Activated T-helper 2 cell treated with anti-CD3 and anti-CD28 coated beads, Interferon-gamma antibody, Interleukin-2, Interleukin-4, amounts not matched to agents 10 μg/mL and 5 μg/mL and 100 μg/mL, durations not matched to agents 14 hours and 24 hours and 36 hours (primary cell): ENCODE measurements at places on chromosomes 12 and 14. TPM values are rescaled to one million over a fixed set of nuclear protein-coding genes. Genes with fewer than 3 reads are reported as not detected.
A peak's percentile ranks its signal among the peaks of the same experiment; 100 is the strongest.

DNA sequence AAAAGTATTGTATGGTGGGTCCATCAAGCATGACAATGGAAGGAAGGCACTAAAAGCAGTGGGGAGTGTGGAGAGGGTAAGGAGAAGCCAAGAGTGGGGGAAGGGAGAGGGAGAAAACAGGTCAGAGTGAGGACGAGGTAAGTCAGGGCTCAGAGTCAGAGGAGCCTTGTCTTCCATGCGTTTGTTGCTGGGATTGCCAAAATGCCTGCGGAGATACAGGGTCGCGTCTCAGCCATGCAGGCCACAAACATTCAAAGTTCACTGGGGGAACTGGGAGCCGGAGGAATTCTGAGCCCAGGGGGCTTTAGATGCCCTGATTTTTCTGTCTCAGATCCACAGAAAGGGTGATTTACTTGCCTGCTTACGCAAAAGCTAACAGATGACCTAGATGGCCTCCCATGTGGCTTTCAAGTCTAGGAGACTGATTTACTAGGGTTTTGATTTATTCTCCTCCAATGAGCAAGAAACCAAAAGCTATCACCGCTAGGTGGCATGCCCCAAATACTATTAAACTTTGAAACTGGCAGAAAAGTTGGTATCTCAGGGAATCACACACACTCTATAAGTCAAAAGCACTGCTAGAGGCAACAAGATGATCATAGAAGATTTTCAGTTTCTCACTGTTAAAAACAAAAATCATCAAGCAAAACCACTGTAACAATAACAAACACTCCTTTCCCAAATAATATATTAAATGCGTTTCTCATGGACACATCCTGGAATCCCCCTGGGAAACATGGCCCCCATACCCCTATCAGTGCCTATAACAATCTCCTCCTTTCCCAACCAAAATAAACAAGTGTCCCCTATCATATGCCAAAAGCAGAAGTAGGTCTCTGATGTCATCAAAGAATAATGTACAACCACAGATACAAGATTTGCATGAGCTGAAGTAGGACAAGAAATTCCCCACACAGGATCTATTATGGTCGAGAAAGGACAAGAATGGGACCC lies 26.6 kb upstream of the MDM1 start:
- H3K4me1 ChIP-seq, result peaks cover 19% of the 10 kb centered on the region
- no peak overlapping the region for H3K4me3 ChIP-seq
- peaks cover 7% of the 10 kb centered on the region for H3K27me3 ChIP-seq
- peak; percentile 51 for DNase-seq
- no peak overlapping the region for H3K27ac ChIP-seq

DNA sequence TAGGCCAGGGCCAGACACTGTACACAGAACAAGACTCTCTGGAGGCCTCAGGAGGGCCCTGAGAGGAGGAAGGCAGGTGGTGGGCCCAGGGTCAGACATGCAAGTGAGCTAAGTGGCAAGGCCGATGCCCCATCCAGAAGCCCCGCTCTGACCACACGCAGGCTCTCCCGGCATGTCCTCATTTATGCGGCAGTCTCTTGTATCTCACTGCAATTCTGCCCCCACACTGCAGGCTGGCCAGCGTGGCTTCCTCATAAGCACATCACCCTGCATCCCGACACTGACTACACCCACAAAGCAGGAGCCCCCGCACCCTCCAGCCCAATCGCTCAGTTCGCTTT lies 17.5 kb downstream of the SSH1 start:
- peak overlapping the region; percentile 97 for H3K27ac ChIP-seq
- H3K4me1 ChIP-seq, result peaks cover 51% of the 10 kb centered on the region
- no peaks in the 10 kb centered on the region for H3K27me3 ChIP-seq
- no peak for DNase-seq

DNA sequence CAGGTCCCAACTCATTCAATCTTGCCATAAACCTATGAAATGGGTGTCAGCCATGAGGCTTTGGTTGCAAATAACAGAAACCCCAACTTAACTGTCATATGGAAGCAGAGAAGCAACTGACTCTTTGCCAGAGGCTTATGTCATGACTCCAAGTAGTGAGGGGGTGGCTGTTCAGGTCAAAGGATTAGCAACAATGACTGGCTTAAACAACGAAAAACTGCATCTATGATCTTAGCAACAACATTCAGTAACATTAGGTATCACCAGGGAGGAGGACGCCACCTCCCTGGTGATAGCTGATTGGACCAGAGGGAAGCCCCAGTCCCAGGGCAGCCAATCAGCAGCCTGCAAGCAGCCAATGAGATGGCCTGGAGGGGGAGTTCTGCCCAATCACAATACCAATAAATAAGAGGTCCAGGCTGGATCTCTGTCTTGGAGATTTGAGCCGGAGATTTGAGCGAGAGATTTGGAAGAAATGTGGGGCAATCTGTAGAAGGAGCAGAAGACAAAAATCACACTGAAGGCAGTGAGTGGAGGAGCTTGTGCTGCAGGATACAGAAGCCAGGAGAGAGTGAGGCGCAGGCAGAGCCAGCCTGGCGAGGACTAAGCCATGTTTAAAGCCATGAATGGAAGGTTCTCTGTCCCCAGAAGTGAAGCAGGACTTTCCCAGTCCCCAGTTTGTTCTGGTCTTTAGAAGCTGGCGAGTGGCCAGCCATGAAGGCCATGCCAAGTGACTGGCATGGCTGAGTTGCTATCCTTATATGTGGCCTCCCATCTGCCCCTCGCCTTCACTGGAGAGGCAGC lies 93.3 kb downstream of the CALM1 start:
- H3K27me3 ChIP-seq, result no peaks in the 10 kb centered on the region
- no peaks in the 10 kb centered on the region for H3K36me3 ChIP-seq
- H3K4me3 ChIP-seq, result no peak overlapping the region
- DNase-seq, result no peak
- no peak overlapping the region for H3K27ac ChIP-seq

DNA sequence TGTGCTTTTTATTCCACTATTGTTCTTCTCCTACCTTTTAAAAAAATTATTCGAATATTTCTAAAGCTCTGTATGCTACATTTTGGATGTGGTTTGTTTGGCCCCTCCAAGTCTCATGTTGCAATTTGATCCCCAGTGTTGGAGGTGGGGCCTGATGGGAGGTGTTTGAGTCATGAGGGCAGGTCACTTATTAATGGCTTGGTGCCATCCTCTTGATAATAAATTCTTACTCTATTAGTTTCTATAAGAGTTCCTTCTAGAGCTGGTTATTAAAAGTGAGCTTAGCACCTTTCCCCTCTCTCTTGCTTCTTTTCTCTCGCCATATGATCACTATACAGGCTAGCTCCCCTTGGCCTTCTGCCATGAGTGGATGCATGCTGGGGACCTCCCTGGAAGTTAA lies 445.6 kb upstream of the PDE3A start:
- H3K36me3 ChIP-seq, result no peaks in the 10 kb centered on the region
- H3K27me3 ChIP-seq, result no peaks in the 10 kb centered on the region
- DNase-seq, result no peak
- H3K4me1 ChIP-seq, result no peaks in the 10 kb centered on the region
- H3K4me3 ChIP-seq, result no peak overlapping the region
- H3K27ac ChIP-seq, result no peak overlapping the region

DNA sequence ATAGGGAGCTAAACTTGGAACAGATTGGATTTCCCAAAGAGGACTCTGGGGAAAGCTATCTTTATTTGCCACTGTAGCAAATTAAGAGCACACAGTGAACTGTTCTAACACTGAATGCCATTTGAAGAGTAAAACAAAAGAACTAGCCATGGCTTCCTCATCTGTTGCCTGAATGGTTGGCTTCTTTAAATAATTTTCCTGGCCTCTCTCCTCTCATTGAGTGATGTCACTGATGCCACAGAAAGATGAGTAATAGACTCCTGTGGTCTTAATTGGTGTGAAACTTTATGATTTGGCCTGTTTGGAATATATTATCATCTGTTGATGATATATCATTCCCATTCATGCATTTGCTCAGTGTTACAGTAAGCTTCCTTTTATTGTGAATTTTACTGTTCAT lies 42.5 kb downstream of the WDR20 start:
- H3K36me3 ChIP-seq, result no peaks in the 10 kb centered on the region
- H3K27ac ChIP-seq, result no peak overlapping the region
- H3K4me3 ChIP-seq, result no peak overlapping the region

GRCh38 chr12:125434936-125435443 lies 369.8 kb downstream of the AACS start:
- no peak overlapping the region for H3K4me3 ChIP-seq
- no peak overlapping the region for H3K27ac ChIP-seq
- no peaks in the 10 kb centered on the region for H3K36me3 ChIP-seq
- no peaks in the 10 kb centered on the region for H3K4me1 ChIP-seq
- DNase-seq, result no peak

CDH24 gene
- total RNA-seq, result 1.4 and 2.1 TPM in 2 replicates
